Activated CD4-positive, alpha-beta T cell treated with anti-CD3 and anti-CD28 coated beads for 24 hours (primary cell): ENCODE measurements at places on chromosomes 12 and 14.
A peak's percentile ranks its signal among the peaks of the same experiment; 100 is the strongest.

DNA sequence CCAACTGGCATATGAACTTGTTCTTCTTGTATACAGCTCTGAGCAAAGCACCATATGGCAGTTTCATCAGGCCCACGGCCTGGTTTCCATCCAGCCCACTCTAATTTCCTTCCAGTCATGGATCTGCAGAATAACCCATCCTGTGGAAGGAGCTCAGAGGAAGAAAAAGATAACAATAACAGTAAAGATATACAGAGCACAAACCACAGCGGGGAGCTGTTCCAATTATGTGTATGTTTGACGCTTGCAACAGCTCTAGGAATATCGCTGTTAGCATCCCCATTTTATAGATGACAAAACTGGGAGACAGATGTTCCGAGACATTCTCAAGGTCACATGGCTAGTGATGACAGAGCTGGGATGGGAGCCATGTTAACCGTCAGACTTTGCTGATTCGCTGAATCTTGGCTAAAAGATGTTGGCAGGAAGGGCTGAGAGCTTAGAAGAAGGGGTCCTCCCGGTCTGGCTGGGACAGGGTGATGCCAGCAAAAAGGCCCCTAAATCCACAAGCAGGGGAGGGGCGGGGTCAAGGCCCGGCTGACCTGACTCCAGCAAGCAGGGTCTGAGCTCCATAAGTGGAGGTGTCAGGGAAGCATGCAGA is 34.4 kb upstream of the CIPC start:
- no peak for DNase-seq

DNA sequence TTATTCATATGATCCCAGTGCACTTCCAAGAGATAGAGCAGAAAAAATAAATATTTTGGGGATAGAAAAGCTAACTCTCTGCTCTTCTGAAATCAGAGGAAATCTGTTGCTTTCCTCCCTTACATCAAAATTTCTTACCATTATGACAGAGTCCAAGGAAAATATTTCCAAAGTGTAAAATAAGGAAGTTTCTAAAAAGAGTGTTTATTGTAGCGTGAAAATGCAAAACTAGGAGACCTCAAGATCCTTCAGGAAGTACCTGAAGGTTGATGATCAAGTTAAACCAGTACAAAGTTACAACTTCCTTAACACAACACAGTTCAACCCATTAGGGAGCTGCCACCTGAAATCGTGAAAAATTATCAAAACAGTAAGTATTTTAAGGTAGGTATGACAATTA is at the start of gene OR6C2:
OR6C2 (plus strand) TSS at position 301 of the 400 bp plus-strand sequence. CDS start 8,138 bp downstream, outside the sequence.
- no peak for DNase-seq

DNA sequence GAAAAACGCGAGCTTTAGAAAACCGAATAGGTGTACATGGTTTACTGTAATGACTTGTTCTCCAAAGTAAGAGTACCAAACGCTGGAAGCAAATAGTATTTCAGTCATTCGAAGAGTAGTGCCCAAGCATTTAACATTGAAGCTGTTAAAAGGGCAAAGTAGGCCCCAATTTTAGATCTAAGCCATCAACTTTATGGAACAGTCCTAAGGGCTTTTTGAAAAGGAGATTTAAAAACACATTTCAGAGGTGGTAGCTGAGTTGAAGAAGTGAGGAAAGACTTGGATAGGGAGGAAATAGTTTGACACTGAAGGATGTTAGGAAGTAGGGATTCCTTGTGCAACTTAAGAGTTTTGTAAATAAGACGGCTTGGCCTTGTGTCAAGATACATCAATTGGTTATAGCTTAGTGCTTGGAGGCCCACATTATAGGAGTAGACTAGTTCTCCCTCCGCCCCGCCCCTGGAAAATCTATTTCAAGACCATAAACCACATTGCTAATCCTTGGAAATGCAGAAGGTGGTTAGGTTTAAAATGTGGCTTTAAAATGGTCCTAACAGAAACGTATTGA is 783 bp upstream of the TUBA1B start:
- DNase-seq = no peak

DNA sequence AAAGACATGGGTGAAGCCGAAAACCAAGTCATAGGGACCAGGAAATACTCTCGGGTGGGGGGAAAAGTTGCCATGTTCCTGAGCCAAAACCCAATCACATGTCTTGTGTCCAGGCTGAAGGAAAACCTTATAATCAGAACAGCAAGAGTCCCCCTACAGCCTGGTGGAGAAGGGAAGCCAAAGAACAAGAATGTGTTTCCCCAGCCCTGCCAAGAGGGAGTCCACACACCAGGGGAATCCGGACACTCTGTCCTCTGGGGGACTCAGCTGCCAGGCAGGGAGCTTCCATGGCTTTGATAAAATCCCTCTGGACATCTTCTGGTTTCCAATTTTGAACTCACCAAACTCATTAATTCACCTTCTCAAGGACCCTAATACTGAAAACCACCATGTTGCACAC is 273.0 kb downstream of the FOXN3 start:
- no peak for DNase-seq

GRCh38 chr14:100388103-100389054 is 65.2 kb downstream of the SLC25A47 start:
- DNase-seq = no peak

GRCh38 chr12:21987755-21988154 is 46.5 kb upstream of the ABCC9 start:
- DNase-seq = no peak

- DNase-seq = no peak
Observed at GRCh38 chr12:2976581-2976996, 17.4 kb downstream of the TEAD4 start.

GRCh38 chr14:68628605-68629310 is 164.1 kb downstream of the ZFP36L1 start:
- no peak for DNase-seq

DNA sequence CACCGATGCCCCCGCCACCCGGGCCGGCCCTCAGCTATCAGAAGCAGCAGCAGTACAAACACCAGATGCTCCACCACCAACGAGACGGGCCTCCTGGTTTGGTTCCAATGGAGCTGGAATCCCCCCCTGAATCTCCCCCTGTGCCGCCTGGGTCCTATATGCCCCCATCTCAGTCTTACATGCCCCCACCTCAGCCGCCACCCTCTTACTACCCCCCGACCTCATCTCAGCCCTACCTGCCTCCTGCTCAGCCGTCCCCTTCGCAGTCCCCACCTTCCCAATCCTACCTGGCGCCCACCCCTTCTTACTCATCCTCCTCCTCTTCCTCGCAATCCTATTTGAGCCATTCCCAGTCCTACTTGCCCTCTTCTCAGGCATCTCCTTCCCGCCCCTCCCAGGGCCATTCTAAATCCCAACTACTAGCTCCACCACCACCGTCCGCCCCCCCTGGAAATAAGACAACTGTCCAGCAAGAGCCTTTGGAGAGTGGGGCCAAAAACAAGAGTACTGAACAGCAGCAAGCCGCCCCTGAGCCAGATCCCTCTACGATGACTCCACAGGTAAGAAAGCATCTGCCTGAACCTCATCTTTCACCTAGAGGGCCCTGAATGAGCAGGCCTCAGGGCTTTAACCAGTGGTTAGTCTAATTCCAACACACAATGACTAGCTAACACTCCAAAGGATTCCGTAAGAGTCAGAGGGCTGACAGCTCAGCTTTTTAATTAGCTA is 851 bp downstream of the YLPM1 start:
- no peak for DNase-seq

GRCh38 chr12:92640691-92641090 is 62.1 kb upstream of the PLEKHG7 start:
- DNase-seq = no peak

DNA sequence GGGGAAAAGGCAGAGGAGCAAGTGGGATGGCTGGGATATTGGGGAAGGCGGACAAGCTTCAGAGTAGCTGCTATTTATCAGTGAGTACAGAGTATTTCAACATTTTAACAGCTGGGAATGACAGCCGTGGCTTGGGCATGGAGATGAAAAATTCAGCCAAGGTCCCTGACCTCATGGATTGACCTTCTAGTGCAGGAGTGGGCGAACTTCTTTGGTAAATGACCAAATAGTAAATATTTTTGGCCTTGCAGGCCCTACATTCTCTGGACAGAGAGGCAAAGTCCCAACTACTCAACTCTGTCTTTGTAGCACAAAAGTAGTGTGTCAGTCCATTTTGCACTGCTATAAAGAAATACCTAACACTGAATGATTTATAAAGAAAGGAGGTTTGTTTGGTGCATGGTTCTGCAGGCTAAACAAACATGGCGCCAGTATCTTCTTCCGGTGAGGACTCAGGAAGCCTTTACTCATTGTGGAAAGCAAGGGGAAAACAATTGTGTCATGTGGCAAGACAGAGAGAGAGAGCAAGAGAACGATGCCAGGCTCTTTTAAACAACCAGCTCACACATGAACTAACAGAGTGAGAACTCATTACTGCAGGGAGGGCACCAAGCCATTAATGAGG is 33.6 kb downstream of the TMEM233 start:
- no peak for DNase-seq

- no peak for DNase-seq
Observed at GRCh38 chr12:30110958-30111586, 327.3 kb upstream of the TMTC1 start.

GRCh38 chr14:21382886-21383847 is 652 bp downstream of the SUPT16H start:
- DNase-seq = peak; percentile 26

DNA sequence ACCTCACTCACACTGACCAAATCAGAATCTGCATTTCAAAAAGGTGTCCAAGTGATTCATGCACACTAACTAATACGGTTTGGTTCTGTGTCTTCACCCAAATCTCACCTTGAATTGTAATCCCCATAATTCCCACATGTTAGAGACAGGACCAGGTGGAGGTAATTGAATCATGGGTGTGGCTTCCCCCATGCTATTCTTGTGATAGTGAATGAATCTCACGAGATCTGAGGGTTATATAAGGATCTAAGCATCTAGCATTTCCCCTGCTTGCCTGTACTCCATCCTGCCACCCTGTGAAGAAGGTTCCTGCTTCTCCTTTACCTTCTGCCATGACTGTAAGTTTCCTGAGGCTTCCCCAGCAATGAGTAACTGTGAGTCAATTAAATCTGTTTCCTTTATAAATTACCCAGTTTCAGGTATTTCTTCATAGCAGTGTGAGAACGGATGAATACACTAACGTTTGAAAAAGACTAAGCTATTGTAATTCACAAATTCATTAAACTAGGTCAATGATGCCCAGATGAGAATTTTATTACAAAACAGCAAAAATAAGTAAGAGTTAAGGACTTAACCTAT is 759.1 kb downstream of the GALC start:
- DNase-seq = no peak

GRCh38 chr12:116717466-116718437 is 20.1 kb downstream of the SPRING1 start:
- DNase-seq = no peak

GRCh38 chr12:104551-105081 is 38.0 kb downstream of the IQSEC3 start:
- DNase-seq = no peak

DNA sequence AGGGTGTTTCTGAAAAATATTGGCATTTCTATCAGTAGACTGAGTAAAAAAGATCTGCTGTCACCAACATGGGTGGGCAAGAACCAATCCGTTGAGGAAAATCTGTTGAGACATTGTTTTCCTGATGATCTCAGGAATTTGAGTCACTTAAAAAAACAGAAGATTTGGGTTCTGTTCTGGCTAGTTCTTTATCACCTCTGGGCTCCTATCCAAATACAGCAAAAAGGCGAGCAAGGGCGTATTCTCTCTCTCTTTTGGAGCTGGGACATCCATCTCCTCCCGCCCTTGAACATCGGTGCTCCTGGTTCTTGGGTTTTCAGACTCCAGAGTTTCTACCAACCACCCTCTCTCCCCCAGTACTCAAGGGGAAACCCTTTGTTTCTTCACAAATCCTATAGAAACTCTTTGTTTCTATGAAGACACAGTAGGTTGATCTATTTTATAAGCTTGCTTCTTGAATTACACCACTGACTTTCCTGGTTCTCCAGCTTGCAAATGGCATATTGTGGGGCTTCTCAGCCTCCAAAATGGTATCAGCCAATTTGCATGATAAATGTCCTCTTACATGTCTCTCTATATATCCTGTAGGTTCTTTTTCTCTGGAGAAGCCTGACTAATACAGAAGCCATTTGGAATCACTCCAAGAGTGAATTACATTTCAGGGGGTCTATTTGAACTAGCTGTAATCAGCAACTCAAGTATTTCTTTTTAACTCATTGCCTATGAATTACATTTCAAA is 263.9 kb upstream of the TMTC1 start:
- DNase-seq = no peak

GRCh38 chr14:34463598-34463961 is 1.5 kb upstream of the SPTSSA start:
- DNase-seq = no peak

DNA sequence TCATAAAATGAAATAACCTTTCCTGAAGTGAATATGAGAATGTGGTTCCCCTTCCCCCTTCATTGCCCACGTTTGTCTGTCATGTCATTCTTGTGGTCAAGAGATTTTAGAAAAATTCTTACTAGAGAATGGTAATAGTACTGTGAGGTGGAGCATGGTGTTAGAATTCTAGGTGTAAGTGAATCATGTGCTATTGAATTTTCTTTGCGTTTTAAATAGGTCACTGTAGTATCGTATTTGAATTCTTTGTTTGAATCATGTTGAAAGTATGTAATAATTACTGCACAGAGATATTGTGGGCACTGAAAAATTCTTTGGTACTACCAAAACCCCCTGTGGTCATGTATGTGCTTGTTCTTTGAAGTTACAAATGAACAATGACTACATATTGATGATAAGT is 49.9 kb downstream of the FUT8 start:
- no peak for DNase-seq

GRCh38 chr14:69333791-69334337 is 64.2 kb downstream of the ERH start:
- no peak for DNase-seq

DNA sequence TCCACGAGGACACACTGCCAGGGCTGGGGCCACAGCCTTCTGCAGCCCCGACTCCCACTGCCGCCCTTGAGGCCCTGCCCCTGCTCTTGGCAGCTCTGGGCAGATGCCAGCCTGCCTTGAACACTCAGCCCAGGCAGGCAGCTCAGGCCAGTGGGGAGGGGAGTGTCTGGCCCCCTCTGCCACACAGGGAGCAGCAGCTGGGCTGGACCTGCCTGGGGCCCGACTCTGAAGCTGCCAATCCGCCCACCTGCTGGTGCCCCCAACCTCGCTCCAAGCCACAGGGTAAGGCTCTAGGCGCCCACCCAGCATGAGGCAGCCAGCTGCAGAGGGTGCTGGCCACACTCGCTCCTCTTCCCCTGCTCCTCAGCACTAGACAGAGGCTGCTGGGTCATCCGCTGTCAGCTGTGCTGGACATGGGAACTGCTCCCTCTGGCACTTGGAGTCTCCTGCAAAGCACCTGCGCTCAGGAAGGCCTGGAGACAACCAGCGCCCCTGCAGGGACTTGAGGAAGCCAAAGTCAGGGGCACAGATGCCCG is 24.6 kb upstream of the NUDT14 start:
- no peak for DNase-seq
